Head of caudate nucleus (tissue), 42 donors: ENCODE measurements at places on chromosomes 5 and 9.
A peak's percentile ranks its signal among the peaks of the same experiment; 100 is the strongest.

GRCh38 chr9:125538092-125538473 is 168.9 kb downstream of the MAPKAP1 start:
- DNase-seq, result no peak

- no peak for DNase-seq
These were observed 362.7 kb upstream of the RFX3 start for GRCh38 chr9:3888497-3888858.

DNA sequence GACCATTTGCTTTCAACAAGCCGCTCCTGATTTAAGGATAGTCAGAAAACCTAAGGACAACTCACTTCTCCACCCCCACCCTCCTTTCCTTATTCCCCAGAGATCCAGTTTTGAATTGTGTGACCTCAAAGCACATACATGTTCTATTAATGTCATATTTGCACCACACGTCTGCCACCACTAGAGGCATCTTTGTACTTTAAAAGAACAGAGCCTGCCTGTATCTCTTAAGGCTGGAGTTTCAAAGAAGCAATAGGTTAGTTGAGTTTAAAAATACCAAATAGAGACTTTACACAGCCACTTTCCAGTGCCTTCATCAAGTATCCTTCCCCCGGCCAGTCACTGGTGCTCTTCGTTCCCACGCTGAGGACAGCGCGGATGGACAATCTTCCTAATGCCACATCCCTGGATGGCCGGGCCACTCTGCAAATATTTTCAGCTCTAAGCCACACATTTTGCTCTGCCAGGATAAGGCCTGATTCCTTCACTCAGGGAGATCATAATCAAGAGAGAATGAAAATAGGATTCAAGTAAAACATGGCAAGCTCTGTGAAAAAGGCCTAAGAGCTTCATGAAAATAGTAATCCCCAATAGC is 146.3 kb downstream of the SNCAIP start:
- no peak for DNase-seq

- DNase-seq, result peak; percentile 47
These were observed 23.4 kb downstream of the DMRTA1 start for GRCh38 chr9:22469928-22470544.

- no peak for DNase-seq
These were observed 6.9 kb upstream of the PDCL start for GRCh38 chr9:122835313-122835731.

DNA sequence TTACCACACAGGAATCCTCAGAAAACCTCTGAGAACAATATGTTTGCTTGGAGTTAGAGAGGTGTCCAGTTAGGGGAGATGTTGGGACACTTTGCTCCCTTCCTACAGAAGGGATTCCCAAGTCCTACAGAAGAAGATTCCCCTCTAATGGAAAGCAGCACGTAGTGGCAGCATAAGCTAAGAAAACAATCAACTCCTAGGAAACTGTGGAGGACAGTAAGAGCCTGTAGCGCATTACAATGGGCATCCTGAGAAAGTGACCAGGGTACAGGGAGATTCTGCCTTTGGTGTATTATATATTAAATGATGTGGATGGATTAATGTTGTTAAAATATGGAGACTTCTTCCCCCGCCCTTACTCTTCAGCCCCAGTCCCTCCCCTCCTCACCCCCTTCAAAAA is 13.9 kb upstream of the RIC1 start:
- no peak for DNase-seq

GRCh38 chr5:120436996-120437395 is 27.1 kb upstream of the PRR16 start:
- DNase-seq, result no peak

DNA sequence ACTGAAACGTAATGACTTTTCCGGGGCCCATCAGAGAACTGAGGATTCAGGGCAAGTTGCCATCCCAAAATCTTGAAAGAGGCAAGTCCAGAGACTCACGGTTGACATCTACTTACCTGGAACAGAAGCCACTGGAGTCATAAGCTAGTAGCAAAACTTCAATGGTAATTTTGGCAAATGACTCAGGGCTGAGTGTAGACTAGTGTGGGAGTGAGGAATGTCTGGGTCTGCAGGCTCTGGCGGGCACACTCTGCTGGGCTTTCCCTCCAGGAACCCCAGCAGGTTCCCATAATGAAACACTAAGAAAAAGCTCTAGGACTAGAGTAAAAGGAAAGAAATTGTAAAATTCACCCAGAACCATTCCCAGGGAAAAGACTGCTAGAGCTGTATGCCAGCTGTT is 122.9 kb upstream of the NFIL3 start:
- no peak for DNase-seq

- no peak for DNase-seq
These were observed 25.1 kb downstream of the ERAP2 start for GRCh38 chr5:96901384-96901783.

GRCh38 chr5:154258531-154259217 is 68.1 kb downstream of the GALNT10 start:
- no peak for DNase-seq

DNA sequence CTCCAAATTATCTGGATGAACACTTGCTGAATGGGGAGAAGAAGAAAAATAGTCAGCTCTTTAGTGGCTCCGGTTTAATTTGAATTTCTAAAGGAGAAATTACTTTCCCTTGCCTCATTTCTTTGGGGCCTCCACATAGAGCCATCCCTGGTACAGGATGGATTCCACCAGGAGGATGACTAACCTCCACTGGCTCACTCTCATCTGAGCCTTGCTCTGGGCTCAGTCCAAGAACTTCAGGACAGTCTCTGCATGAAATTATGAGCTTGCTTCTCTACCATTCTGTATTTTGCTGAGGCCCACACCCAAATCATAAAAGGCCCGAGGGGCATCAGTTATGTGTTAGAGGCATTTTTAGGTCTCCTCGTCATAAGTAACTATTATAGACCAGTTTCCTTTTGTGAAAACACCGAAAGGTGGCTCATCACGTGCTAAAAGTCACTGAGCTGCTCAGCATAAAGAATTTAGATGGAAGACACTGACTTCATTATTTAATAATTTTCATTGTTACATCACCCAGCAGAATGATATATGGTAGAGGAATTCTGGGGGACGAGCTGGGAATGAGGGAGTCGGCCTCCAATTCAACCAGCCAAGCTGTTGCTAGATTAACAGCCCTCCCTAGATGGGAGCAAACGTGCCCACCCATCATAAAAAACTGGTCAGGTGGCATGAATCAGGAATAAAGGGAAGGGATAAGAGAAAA is 222.1 kb downstream of the TARS1 start:
- no peak for DNase-seq

GRCh38 chr9:69542942-69543704 is 129.0 kb downstream of the APBA1 start:
- peak; percentile 36 for DNase-seq

DNA sequence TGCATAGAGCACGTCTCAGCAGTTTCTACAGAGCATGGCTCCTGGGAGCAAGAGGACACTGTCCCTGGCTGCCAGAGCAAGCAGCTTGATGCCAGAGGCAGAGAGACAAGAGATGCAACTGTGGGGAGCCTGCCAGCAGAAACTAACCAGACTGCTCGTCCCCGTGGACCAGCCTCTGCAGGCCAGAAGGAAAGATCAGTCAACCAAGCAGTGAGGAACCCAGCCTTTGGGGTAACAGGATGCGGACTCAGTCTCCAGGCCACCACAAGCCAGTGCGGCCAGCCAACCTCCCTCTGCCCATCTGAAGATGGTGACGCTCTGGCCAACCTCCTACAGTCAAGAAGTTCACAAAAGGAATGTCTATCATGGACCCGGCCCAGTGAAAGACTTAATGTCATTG is 3.7 kb downstream of the SURF4 start:
- no peak for DNase-seq

GRCh38 chr5:76209297-76209696 is 126.1 kb downstream of the SV2C start:
- no peak for DNase-seq
